GM13977 (cell line): ENCODE measurements at places on chromosomes 1 and 21.
A peak's percentile ranks its signal among the peaks of the same experiment; 100 is the strongest.

DNA sequence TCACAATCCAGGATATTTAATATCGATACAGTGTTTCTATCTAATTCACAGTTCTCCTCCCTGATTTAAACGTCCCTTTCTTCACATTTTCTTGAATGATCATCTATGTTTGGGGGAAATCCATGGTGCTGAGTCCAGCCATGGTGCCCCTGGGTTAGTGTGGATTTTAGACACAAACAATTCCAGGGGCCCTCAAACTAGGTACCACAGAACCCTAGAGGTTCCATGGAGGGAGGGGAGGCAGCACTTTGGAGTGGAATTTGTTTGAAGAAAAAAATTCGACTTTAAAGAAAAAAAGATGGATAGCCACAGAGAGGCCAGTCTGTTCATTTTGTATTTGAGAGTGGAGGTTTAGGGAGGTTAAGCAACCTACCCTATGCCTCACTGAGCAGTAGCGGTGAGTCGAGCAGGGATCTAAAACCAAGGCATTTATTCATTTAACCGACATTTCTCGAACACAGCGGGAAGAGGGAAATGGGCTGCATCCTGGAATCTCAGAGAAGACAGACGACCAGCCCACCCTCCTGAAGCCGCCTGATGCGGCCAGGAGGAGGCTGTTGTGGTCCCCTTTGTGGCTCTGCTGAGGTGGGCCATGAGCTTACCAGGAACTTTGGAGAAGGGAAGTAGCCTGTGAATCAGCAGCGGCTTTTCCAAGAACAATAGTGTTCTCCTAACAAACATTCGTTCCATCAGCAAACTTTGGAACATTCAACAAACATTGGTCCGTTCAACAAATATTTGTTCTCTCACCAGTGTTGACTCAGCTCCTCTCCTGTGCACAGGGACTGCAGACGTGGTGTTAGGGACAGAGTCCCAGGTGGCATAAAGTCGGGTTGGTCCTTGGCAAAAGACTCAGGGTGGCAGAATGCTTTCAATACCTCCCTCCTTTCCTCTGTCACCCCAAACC, 103.5 kb upstream of the ZBTB40 start:
- no peak for DNase-seq

- no peak for DNase-seq
Measured at GRCh38 chr1:164602480-164603093, 43.6 kb downstream of the PBX1 start.

GRCh38 chr21:27564684-27565301, 597.9 kb upstream of the ADAMTS5 start:
- DNase-seq: no peak

- peak; percentile 59 for DNase-seq
Measured at GRCh38 chr1:8097077-8097799, 71.1 kb upstream of the ERRFI1 start.

DNA sequence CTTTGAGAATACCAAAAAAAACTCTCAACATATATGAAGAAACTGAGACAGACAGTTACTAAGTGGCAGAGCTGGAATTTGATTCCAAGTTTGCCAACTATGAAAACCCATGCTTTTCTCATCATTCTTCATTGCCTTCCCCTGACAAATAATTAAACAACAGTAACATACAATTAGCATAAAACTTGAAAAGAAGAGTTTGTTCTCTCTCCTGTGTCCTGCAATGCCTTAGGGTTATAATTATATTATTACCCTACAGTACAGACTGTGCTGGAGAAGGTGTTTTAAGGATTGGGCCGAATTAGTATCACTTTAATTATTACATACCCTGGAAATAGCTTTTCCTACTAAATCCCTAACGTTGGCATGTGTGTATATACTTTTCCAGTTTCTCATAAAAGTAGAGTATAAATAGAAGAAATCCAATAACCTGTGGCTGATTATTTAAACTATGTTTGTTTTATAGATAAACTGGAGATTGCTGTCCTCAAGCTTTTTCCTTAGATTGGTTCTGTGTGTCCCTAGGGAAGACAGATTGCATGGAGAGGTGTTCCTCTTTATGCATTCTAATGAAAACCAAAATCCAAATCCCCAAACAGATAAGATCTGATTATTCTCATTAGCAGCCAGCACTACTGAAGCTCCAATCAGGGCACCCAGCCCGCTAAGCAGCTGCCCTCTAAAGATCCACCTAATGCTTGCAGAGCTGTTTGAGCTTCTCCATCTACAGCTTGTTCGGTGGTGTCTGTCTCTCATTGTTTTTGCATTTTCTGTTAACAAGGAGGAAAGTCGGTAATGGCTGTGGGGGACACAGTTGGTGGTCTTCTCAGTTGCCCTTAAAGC, 156.3 kb downstream of the TM2D1 start:
- no peak for DNase-seq

DNA sequence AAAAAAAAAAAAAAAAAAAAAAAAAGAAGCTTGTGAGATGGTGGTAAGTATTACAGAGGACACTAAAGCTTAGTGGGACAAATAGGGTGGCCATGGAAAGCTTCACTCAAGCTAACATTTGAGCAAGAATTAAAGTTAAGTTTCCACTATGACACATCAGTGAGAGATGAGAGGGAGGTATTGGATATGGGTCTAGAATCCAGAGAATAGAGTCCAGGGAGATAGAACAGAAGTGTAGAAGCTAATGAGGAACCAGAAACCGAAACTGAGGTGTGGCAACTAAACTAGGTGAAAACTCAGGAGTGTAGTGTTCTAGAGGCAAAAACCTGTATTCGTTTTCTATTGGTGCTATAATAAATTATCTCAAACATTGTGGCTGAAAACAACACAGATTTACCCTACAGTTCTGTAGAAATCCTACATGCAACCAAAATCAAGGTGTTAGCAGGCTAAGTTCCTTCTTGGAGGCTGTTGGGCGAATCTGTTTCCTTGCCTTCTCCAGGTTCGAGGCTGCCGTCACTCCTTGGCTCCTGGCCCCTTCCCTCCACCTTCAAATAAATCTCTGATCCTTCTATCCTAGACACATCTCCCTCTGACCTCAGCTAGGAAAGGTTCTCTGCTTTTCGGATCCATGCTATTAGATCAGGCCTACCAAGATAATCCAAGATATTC, 36.2 kb downstream of the PTP4A2 start:
- DNase-seq: no peak

DNA sequence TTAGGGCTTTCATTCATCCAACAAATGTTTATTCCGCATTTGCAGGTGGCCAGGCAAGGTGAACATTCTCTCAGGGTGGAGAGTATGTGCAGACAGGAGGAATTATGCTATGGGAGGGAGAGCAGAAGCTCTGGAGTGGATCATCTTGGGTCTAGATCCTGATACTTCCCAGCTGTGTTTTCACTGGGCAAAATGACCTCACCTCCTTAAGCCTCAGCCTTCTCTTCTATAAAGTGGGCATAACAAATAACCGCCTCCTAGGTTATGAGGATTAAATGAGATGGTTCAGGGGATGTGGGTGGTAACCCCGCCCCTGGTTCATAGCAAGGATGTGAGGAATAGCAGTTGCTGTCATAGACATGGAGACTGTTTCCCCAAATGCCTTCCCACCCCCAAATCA, 1.7 kb upstream of the TMEM51 start:
- no peak for DNase-seq

GRCh38 chr1:197919346-197920066, 2.3 kb downstream of the LHX9 start:
- DNase-seq: peak; percentile 33

- no peak for DNase-seq
Measured at GRCh38 chr1:98110674-98111073, 189.8 kb upstream of the DPYD start.

GRCh38 chr1:111164151-111164550, 24.1 kb downstream of the CEPT1 start:
- no peak for DNase-seq

DNA sequence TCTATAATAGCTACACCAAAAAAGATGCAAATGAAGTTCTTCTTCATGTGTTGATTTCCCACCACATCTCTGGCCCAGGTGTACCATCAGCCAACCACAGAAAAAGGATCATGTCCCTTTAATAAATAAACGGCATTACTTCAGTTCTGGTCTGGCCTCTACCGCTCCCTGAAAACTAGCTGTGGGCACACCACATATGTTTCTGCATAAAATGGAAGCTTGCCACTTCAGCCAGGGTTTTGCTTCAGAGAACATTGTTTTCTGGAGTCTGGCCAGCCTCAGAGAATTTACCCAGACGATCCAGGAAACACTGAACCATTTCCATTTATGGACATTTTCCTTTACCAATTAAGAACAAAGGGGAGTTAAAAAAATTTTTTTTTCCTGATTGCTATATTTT, 5.8 kb upstream of the LAMC2 start:
- DNase-seq: peak; percentile 28

- DNase-seq: no peak
Measured at GRCh38 chr1:180157576-180158057, 2.9 kb downstream of the QSOX1 start.

- DNase-seq: no peak
Measured at GRCh38 chr1:237677979-237678378, 212.7 kb downstream of the ZP4 start.

DNA sequence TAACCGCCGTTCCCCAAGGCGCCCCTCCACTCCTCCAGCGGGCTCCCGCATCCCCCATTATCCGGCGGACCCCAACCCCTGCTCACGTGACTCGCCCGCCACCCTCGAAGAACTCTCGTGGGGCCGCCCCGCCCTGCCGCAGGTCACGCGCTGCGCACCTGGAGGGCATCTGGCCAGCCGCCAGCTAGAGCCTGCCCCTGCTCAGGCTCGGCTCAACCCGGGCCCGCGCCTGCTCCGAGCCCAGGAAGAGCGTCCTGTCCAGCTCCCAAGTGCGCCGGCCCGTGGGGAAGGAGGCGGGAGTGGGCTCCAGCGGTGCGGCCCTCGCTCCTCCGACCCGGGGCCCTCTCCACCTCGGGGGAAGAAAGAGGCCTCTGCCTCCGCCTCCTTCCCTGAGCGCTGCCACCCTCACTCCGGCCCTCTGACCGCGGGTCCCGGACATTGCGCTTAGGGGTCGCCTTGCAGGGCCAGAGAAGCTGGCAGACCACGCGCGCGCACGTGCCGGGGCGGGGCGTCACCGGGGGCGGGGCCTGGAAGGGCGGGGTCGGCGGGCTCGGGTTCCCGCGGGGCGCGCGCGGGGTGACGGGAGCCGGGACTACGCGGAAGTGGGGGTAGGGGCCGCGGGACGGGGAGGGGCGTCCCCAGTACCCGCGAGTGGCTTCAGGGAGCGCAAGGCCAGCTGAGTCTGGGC, 28.4 kb downstream of the HMGN2 start:
- DNase-seq: peak; percentile 96

GRCh38 chr1:54238353-54239034, 38.5 kb downstream of the MRPL37 start:
- no peak for DNase-seq

GRCh38 chr1:176111835-176112234, 95.3 kb downstream of the COP1 start:
- DNase-seq: no peak

DNA sequence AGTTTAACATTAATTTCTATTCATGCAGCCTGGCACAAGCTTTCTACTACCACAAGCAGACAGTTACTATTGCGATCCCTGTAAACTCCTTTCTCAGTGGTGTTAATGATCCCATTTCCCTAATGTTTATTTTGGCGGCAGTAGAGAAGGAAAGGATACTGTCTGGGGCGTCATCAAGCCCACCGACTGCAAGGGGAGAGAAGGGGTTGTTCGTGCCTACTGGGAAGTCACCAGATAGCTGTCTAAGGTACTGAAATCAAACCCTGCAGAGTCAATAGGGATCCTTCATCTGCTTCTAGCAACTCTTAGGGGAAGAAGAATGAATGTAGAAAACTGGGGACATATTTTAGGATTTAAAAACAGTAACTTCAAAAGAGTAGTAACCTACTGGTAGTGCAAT, 95.2 kb upstream of the ADAR start:
- DNase-seq: no peak

DNA sequence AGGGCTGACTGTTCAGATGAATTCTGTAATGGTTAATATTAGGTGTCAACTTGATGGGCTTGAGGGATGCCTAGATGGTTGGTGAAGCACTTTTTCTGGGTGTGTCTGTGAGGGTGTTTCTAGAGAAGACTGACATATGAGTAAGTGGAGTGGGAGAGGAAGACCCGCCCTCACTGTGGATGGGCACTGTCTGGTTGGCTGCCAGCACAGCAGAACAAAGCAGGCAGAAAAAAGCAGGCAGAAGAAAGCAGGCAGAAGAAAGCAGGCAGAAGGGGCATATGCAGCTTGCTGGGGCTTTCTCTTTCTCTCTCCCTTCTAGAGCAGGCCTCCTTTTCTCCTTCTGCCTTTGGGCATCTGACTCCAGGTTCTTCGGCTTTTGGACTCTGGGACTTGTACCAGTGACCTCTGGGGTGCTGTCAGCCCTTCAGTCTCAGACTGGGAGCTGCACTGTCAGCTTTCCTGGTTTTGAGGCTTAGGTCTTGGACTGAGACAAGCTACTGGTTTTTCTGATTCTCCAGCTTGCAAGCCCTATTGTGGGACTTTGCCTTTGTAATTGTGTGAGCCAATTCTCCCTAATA, 42.9 kb upstream of the CD2 start:
- no peak for DNase-seq

- no peak for DNase-seq
Measured at GRCh38 chr1:86541859-86542258, 5.0 kb upstream of the CLCA4 start.

GRCh38 chr1:65949230-65949626, 156.5 kb downstream of the PDE4B start:
- DNase-seq: no peak

GRCh38 chr1:107575226-107575625, 389.8 kb downstream of the VAV3 start:
- no peak for DNase-seq

DNA sequence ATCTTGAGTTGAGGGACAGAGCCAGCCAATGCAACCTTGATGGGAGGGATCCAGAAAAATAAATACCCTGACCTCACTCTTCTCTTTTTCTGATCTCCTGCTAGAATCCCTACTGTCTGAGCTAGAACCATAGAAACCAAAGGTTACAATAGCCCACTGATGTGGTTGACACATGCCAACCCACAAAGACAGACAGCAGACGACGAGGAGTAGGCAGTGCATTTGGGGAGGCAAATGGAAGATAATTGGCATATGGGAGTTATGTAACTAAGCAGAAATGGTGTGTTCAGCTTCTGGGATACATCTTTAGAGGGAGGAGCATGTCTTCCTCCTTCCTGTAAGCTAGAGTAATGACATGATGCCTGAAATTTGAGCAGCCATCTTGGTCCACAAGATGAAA, 171.7 kb upstream of the FGGY start:
- DNase-seq: no peak

- no peak for DNase-seq
Measured at GRCh38 chr1:53197291-53198200, 922 bp downstream of the CPT2 start.

- no peak for DNase-seq
Measured at GRCh38 chr1:41848216-41848952, 70.3 kb downstream of the HIVEP3 start.

GRCh38 chr21:21715266-21715969, 717.2 kb downstream of the NCAM2 start:
- DNase-seq: no peak

DNA sequence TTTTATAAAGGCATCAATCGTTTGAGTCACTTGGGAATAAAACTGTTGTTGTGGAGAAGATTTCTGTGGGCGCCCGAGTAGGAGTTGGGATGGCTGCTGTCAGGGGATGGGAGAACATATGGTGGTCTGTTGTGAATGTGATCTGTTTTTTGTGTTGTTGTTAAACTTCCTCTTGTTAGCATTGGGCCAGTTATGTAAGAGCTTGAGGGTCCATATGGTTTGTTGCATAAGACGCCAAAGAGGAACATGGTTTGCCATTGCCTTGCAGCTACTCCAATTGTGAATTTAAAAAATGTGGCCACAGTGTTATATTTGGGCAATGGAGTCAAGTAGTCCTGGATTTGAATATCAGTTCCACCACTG, 136.1 kb upstream of the JUN start:
- DNase-seq: no peak
